CD4-positive, alpha-beta T cell treated with Interleukin-6 at 100 ng/mL for 8 hours (primary cell): ENCODE measurements at places on chromosomes 4 and X.

GRCh38 chr4:167415461-167415860 is 181.2 kb upstream of the SPOCK3 start:
- no peak for DNase-seq

DNA sequence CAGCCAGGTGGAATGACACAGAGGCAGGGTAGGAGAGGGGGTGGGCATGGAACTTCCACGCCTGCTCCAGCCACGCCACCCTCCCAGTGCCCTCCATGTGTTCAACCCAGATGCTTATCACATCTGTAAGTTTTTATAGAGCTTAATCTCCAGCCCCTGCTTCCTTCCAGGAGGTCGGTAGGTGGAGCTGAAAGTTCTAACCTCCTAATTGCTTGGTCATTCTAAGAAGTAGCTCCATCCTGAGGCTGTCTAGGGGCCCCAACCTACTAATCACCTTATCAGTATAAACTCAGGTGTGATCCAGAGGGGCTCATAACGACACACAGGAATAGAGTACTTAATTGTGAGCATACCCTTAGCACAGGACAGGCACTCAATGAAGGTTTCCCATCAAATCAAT is 18.3 kb downstream of the QDPR start:
- no peak for DNase-seq

DNA sequence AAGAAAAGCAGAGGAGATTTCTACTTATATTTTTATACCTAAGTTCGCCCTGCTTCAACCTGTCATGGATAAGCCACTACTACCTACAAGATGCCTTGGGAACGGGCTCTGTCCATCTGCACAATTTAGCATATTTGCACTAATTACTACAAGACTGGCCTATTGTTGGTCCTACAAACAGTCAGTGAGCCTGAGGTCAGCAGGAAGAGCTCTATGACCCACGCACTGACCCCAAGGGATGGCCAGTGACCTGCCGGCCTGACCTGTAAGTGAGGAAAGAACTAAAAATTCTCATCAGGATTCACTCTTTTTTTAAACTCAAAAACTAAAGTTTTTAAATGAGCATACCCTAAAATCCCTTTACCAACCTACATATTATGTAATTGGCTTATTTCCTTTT is 142.0 kb downstream of the COL25A1 start:
- no peak for DNase-seq

DNA sequence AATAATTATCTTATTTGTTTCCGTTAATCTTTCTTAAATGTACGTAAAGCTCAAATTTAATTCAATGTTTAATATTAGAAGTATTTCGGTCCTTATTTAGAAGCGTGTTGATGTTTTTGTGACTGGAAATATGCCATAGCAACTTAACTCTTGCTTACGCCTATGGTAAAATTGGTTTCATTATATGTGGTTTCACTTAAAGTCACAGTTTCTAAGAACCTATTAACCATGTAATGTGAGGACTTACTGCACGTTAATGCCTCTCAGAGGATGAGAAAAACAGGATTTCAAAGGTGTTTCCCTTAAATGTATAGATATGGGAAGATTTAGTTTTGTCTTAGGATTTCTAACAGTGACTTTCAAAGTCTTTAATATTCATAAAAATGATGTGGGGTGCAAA is 206.4 kb upstream of the IL15 start:
- no peak for DNase-seq

GRCh38 chrX:71057848-71058530 is 10.1 kb downstream of the SNX12 start:
- DNase-seq, result no peak

- DNase-seq, result no peak
Measured at GRCh38 chr4:98421111-98421510, 159.9 kb downstream of the RAP1GDS1 start.
